ENCODE measurements at places on chromosomes 7 and 10.

DNA sequence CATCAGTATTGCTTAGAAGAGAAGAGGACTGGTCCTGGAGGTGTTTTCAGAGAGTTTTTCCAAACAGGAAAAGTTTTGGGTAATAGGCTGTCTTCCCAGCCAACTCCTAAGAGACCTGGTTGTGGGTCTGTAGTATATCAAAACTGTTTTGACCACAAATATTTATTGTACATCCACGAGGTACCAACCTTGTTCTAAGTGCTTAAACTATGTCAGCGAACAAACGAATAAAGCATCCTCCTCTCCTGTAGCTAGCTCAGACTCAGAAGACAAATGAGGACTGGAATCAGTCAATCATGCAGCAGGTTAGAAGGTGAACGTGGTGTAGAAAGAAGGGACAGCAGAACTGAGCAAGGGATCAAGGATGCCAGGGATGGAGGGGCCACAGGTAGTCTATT is 61.6 kb upstream of the MKI67 start:
- no peak for DNase-seq

- DNase-seq: no peak
These were observed 58.4 kb downstream of the ZNF467 start for GRCh38 chr7:149714910-149715471.

DNA sequence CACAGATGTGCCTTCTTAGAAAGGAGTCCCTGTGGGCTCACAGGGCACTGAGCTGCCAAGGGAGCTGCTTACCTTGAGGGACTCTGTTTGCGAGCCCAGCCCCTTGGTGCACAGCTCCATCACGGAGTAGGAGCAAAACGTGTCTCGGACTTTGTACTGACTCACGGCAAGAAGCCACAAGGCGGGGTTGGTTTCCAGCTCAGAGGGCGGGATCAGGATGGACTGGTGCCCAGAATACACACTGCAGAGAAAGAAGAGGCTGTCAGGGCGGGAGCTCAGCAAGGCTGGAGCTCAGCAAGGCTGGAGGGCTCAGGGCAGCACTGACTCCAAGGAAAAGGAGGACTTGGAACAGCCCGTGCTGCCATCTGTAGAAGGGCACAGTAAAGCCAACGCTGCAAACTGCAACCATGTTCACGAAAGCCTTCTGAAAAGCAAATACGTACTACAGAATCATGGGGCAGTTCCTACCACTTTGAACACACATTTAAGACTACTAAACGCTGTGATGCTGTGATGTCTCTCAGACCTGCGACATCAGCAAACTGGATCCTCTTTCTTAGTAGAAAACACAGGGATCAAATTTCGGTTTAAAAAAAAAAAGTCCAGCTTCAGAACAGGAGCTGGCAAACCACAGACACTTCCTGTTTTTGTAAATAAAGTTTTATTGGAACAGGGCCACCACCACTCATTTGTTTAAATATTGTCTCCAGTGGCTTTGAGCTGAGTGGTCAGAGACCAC is 194.3 kb downstream of the ZMYND11 start:
- DNase-seq: no peak

DNA sequence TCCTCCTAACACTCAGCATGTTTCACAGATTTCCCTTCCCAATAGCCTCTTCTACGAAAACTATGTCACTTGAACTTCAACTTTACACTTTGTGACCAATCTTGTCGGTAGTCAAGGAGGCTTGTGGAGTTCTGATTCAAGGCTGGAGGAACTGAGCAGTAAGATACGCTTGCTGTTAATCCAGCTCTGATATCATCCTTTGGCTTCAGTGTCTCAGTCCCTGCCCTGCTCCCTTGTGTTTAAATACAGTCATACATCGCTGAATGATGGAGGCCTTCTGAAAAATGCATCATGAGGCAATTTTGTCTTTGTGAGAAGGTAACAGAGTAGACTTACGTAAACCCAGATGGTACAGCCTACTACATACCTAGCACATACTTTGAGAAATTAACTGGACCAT is 173.6 kb downstream of the RNF133 start:
- no peak for DNase-seq

DNA sequence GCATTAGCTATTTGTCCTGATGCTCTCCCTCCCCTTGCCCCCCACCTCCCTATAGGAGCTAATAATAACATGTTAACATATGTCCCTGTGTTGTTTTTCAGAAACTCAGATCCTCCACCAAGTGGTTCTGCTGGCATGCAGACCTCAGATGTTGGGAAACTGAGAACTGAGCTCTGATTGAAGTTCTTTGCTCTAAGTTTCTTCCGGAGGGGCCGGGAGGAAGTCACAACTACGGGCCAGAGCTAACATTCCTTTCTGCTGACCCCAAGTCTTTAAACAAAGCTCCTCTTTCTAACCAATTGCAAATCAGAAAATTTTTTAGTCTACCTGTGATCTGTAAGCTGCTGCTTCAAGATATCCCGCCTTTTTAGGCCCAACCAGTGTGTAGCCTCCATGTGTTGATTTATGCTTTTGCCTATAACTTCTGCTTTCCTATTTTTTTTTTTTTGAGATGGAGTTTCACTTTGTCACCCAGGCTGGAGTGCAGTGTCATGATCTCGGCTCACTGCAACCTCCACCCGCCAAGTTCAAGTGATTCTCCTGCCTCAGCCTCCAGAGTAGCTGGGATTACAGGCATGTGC is 66.6 kb downstream of the LYZL1 start:
- DNase-seq: no peak

DNA sequence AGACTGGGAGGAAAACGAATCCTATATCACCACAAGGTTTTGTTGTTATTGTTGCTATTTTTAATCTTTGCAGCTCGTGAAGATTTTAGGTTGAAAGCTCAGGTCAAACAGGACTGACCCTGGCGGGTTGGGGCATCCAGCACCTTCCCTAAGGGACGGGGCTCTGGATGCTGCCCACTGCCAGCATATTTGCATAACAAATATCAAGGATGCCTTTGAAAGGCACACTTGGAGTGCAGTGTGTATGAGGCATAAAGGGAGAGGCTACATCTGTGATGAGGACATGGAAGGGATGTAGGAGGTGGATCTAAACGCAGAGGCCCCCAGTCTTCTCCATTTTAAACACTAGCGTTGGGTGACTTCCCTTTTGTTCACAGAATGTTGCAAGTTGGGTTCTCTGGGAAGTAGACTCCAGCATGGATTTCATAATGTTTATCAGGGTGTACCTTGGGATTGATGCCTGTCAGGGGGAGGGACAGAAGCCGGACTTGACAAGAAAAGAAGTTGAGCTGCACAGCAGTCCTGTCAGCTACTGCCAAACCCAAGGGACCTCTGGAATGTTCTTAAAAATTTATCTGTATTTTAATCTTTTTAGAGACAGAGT is 181.1 kb upstream of the IMMP2L start:
- DNase-seq: no peak

- DNase-seq: no peak
These were observed 263.0 kb upstream of the BMPER start for GRCh38 chr7:33642312-33642711.

- DNase-seq: no peak
These were observed 188.7 kb downstream of the ADARB2 start for GRCh38 chr10:1548596-1548995.

GRCh38 chr10:49594594-49594993 is 15.5 kb upstream of the SLC18A3 start:
- DNase-seq: no peak

DNA sequence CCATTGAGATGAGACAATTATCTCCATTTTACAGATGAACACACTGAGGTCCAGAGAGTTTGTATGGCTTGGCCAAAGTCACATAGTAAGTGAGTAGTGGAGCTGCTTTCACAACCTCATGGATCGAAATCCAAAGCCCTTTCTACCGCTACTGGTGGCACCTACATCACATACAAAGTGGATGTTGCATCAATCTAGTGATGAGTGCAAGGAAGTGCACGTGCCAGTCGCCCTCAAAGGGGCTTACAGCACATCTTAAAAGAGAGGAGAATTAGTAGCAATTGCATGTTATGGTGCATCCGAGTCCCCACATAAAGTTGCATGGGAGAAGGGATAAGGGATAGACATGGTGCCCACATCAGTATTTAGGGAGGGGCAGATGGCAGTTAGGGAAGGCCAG is 31.0 kb upstream of the GPR26 start:
- no peak for DNase-seq

- DNase-seq: no peak
These were observed 321.0 kb downstream of the TCERG1L start for GRCh38 chr10:130990486-130990885.

- DNase-seq: no peak
These were observed 225.8 kb downstream of the MAD1L1 start for GRCh38 chr7:2006921-2007381.

DNA sequence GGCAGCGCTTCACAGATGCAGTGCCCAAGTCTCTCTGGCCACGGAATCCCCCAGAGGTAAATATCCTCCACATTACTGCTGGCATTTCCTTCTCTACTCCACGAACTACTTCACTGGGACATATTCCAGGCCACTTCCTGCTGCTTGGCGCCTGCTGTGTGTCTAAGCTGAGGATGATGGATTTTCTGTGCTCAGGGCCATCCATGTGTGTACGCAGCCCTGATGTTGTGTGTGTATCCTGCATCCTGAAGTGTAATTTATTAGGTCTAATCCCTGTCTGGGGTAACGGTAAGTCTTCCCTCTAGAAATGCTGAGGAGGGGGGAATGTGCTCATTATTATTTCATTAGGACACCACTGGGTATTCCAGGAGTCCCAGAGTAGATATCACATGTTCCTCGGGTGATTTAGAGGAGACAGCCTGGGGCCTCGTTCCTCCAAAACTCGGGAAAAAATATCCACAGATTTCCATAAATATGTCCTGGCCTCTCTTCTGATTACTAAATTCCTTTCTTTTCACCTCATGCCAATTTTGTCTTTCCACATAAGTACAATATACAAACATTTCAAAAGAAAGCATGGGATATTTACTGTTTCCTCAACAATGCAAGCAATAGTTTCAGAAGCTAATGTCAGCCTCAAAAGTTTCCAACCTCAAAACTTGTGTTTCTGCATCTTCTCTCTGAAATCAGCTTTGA is 25.5 kb upstream of the HABP2 start:
- DNase-seq: no peak

DNA sequence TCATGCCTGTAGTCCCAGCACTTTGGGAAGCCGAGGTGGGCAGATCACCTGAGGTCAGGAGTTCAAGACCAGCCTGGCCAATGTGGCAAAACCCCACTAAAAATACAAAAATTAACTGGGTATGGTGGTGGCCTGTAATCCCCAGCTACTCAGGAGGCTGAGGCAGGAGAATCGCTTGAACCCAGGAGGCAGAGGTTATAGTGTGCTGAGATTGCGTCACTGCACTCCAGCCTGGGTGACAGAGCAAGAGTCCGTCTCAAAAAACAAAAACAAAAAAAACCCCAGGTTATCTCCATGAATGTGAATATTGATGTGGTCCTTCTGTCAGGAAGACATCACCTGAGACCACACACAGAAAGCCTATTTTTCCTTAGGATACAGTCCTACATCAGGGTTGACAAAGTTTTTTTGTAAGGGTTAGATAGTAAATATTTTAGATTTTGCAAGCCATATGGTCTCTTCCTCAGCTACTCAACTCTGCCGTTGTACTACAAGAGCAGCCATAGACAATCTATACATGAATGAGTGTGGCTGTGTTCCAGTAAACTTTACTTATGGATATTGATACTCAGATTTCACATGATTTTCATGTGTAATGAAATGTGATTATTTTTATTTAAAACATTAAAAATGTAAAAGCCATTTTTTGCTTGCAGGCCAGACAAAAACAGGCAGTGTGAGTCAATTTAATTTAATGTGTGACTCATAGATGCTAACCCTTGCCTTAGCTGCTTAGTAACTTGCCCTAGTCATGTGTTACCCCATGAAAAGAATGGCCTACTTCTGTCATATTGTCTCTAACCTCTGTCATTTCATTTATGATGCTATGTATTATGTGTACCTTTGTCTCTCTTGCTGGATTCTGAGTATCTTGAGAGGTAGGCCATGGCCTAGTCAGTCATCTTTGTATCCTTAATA is 78.1 kb downstream of the TPST1 start:
- DNase-seq: no peak

- DNase-seq: no peak
These were observed 222.3 kb upstream of the ZWINT start for GRCh38 chr10:56583316-56583715.

GRCh38 chr7:109864230-109864629 is 1226.7 kb upstream of the LRRN3 start:
- no peak for DNase-seq

DNA sequence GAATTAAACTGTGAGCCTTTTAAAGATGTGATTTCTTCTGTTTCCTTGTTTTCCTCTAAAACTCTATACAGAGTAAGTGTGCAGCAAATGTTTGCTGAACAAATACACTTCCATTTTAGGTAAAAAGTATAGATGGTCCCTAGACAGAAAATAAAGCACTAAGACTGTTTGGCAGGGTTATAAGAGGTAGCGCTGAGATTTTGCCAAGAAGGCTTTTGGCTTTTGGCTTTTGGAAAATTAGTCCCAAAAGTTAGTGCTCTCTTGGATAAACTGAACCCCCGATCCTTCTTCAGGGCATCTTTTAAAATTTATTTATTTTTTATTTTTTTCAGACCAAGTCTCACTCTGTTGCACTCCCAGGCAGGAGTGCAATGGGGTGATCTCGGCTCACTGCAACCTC is 175.7 kb upstream of the NRP1 start:
- DNase-seq: no peak

DNA sequence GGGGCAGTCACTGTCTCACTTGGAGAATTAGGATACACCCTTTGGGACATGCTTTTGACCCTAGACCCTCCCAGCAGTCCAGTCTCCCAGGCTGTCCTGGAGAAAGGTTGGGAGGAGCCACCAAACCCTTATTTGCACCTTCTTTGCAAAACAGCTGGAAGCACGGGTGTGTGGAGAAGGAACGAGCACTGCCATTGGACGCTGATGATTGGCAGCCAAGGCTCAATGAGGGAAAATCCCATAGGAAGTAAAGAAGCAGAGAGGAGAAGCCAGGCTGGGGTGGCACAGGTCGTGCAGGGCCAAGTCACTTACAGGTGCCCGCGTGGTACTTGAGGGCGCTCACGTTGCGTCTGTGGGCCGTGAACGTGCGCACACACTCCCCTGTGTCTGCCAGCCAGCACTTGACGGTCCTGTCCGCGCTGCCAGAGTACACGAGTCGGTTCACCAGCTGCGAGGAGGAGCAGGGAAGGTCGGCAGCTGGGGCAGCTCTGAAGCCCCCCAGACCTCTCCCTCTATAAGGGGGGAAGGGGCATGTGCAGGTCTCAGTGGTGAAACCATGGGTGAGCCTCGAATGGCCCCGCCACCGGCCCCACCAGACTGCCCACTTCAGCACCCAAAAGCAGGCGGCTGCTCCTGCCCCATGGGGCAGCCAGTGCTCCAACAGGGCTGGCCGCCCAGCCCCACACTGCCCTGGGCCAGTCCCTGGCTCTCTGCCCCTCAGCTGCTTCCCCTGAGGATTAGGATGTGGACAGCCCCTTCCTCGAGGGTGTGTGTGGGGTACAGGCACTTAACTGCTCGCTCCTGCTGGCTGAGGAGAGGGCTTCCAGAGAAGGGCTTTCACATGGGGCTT is 24.8 kb downstream of the WDR86 start:
- no peak for DNase-seq
